Hematopoietic multipotent progenitor cell treated with erythropoietin and hydrocortisone succinate and interleukin-3 and kit ligand, for 4 days (in vitro differentiated cells): ENCODE measurements at places on chromosomes 7 and 10.

- peak; percentile 50 for DNase-seq
Observed at GRCh38 chr7:149459540-149460452, 1.1 kb downstream of the ZNF777 start.

GRCh38 chr7:20364571-20365196, 34.0 kb downstream of the ITGB8 start:
- no peak for DNase-seq

GRCh38 chr7:155344270-155344617, 46.6 kb downstream of the INSIG1 start:
- DNase-seq: no peak

DNA sequence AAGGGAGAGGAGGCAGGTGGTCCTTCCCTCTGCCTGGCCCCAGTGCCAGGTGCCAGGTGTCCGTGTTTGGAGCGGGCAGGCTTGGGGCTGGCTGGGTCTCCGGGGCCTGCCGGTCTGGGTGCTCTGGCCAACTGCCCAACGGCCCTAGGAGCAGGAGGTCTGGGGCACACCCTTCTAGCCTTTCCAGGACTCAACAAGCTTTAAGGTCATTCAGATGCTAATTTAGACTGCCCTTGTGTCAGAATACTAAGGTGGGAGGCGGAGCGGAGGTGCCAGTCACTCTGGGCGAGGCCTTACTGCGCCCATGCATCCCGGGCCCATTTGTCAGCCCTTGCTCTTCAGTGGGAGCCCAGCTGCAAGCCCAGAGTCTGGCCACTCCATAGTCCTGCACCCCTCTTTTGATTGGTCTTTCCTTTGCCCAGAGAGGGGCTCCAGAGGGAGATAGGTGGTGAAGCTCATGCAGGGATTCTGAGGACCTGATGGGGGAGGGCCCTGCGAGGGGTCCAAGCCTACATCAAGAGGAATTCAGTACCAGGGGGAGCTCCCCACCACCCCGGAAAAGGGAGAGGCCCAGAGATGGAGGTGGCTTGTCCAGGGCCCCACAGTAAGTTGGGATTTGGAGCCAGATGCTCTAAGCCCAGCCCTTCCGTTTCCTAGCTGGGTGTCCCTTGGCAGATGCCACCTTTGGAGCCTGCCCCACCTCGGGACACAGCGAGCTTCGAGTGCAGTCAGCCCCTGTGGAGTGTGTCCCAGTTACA, 1.3 kb downstream of the PGAM2 start:
- DNase-seq: no peak

GRCh38 chr10:25071227-25071626, 54.8 kb downstream of the THNSL1 start:
- DNase-seq: no peak

- DNase-seq: peak; percentile 51
Observed at GRCh38 chr10:99854860-99855259, 72.4 kb downstream of the ABCC2 start.

DNA sequence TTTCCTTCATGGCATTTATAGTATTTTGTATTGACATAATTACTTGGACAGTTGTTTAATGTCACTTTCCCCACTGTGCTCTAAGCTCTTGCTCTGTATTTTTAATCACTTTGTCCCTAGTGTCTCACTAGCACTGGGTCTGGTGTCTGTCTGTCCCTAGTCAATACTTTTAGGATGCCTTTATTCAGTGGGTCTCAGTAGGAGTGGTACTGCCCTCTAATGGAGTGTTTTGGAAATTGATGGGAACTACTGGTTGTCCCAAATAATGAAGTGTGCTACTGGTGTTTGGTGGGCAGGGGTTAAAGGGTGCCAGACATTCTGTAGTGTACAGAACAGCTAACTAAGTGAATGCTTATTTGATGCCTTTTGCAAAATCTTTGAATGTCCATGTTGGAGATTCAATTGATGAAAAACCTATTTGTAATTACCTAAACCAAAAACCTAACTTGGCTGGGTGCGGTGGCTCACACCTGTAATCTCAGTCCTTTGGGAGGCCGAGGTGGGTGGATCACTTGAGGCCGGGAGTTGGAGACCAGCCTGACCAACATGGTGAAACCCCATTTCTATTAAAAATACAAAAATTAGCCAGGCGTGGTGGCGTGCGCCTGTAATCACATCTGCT, 33.3 kb downstream of the CDK14 start:
- peak; percentile 82 for DNase-seq

GRCh38 chr7:121620206-121620605, 224.1 kb upstream of the FAM3C start:
- no peak for DNase-seq

DNA sequence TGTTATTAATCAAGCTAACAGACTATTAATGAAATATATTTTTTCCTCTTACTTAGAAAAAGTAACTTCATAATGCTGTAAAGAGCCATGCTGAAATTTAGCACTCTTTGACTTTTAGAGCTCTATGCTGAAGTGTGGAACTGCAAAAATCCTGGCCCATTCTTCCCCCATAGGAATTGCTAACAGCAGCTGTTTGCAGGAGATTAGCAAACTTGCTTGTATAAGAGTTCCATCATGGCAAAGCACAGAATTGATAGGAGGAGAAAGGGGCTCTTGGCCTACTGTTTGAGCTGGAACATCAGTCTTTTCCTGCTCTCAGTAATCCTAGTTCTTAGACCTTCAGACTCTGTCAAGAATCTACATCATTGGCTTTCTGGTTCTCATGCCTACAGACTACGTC, 18.3 kb upstream of the GNAT3 start:
- DNase-seq: no peak

GRCh38 chr7:30652132-30652531, 30.1 kb downstream of the CRHR2 start:
- no peak for DNase-seq

DNA sequence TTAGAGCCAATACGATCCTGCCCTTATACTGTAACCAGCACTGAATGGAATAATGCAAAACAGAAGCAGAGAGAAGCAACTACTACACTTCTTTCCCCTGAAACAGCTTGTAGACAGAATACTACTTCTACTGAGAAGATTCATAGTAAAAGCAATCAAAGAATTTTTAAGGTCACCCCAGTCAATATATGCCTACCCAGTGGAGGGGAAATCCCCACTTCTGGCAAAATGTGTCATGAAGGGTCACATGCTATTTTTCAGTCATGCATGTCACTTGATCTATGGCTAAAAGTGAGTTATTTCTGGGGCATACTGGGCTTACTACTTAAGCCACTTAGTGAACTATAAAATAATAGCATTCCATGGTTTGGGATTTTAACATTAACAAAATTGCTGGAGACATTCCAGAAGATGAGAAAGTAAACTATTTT, 25.6 kb downstream of the IRF5 start:
- no peak for DNase-seq

DNA sequence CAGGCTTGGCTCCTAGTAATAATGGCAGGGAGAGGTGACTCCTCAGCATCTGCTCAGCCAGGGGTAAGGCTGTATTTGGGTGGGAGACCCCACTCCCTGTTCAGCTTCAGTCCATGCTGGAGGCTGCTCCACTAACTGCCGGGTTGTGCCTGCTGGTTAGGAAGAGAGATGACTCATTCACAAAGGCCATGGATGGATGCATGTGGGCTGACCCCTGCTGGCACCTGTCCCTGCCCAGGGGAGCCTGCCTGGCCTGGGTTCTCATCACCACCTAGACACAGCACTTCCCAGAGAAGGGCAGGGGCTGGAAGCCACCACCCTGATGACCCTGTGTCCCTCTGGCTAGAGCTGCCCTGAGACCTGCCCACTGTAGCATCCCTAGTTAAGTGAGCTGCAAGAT, 59.0 kb downstream of the VSTM4 start:
- no peak for DNase-seq

- peak; percentile 40 for DNase-seq
Observed at GRCh38 chr10:12699781-12700556, 301.5 kb downstream of the CCDC3 start.

- DNase-seq: no peak
Observed at GRCh38 chr7:73704640-73705550, 14.6 kb downstream of the STX1A start.

- peak; percentile 98 for DNase-seq
Observed at GRCh38 chr7:101856473-101857357, 39.3 kb downstream of the CUX1 start.

GRCh38 chr10:103712898-103713498, 142.4 kb downstream of the SH3PXD2A start:
- DNase-seq: peak; percentile 87

- DNase-seq: no peak
Observed at GRCh38 chr7:22720791-22721786, 5.9 kb upstream of the IL6 start.

DNA sequence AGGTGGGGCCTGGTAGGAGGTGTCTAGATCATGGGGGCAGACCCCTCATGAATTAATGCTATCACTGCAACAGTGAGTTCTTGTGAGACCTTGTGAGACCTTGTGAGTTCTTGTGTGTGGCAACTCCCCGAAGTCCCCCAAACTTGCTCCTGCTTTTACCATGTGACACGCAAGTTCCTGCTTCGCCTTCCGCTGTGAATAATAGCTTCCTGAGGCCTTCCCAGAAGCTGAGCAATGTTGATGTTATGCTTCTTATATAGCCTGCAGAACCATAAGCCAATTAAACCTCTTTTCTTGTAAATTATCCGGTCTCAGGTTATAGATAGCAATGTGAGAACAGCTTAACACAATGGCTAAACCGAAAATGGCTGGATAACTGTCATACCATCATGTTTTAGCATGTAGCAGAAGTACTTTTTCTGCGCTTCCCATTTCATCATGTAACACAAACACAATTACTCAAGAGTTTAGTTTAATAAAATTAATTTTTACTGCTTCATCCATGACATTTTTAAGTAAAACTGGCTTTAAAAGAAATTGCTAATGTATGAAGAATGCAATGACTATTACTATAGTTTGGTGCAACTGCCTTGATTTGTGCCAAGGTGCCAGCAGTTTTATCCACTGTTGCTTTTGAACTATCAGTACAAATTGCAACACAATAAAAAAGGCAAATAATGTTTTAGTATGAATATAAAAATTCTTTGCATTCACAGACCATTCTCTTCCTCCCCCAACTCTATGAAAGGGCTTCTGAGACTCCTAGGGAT, 87.7 kb upstream of the TMEM168 start:
- no peak for DNase-seq

GRCh38 chr10:1412531-1413189, 324.7 kb downstream of the ADARB2 start:
- no peak for DNase-seq

- DNase-seq: no peak
Observed at GRCh38 chr7:124723012-124723411, 42.6 kb downstream of the GPR37 start.

GRCh38 chr7:44305564-44306507, 19.6 kb downstream of the CAMK2B start:
- no peak for DNase-seq

DNA sequence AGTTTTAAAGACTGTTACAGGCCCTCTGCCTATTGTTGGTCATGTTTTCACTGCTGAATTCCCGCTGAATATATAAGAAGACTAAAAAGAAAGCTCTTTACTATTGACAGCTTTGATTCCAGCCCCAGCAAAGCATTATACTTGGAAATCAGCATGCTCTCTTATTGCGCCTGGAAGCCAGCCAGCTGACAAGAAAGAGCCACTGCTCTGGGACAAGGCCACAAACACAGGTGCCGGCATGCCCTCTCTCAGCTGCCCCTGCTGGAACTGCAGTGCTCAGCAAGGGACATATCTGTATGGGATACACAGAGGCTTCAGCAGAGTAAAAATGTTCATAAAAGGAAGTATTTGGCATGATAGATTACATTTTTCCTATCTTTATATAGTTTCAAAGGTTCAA, 523.9 kb downstream of the ADRA2A start:
- DNase-seq: no peak

DNA sequence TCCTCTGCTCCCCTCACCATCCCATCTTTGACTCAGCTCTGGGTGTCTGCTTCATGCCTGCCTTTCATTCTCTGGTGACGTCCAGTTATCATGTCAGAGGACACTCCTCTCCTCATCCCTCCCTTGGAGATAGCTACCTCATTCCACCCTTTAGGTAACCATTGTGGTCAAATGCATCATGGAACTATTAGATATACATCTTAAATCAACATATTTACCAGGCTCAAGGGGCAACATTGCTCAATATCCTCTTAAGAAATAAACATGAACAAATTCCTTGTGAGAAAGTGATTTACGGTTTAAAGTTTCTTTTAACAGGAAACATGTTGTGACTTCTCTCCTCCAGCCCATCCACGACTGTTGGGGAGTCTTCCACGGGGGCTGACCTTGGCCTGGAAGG, 511.6 kb upstream of the IGFBP3 start:
- no peak for DNase-seq

DNA sequence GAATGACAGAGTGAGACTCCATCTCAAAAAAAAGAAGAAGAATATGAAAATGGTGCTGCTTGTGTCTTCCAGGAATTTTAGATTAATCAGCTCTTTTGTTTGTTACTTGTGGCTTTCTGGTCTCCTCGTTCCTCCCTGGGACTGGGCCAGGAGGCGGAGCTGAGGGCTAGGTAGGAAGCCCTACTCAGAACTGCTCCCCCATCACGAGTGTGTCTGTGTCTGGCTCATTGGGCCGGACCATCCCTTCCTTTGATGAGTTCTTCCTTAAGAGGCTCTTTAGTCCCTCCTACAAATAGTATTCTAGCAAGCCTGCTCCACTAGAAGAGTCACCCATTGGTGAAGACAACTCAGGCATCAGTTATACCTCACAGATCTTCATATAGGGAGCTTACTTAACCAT, 56.8 kb upstream of the YAE1 start:
- DNase-seq: peak; percentile 70

GRCh38 chr10:2097937-2098336, 360.6 kb upstream of the ADARB2 start:
- no peak for DNase-seq

- no peak for DNase-seq
Observed at GRCh38 chr10:32790483-32790882, 167.5 kb downstream of the ITGB1 start.

DNA sequence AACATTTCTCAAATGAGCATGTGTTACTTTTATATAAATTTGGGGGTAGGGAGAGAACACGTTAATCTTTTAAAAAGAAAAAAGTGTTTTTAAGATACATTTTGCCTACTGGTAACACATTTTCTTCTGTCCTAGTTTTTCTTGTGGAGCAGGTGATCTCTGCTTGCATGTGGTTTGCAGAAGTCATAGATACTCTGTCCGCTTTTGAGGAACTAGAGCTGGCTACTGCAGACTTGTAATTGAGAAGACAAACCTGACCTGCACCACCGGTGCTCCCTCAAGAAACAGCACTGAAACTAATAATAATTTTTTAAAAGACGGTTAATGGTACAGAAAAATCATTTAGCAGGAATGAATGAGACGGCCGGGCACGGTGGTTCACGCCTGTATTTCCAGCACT, 243.1 kb downstream of the KIAA1217 start:
- no peak for DNase-seq

- DNase-seq: no peak
Observed at GRCh38 chr7:151790830-151791620, 85.9 kb downstream of the PRKAG2 start.

GRCh38 chr7:12898004-12898403, 210.6 kb downstream of the ARL4A start:
- DNase-seq: peak; percentile 6

DNA sequence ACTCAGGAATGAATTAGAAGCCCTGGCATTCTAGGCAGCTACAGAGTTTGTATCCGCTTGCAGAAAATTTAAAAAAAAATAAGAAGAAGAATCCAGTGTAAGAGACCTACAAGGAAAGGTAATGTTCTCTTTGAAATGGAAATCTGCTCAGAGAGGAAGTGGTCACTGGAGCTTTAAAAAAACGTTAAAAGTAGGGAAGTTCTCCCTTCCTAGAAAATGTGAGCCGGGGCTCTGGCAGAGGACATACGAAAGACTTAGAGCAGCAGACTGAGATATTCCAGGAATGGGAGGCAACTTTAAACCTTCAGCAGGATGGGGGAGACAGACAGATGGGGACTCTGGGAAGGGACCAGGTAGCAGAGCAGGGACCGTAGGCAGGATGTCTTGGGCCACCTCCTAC, 149.4 kb upstream of the NPS start:
- peak; percentile 12 for DNase-seq

GRCh38 chr10:128473911-128474310, 347.7 kb upstream of the MKI67 start:
- DNase-seq: no peak
